ENCODE measurements at places on chromosomes 7 and 10. TPM values are rescaled to one million over a fixed set of nuclear protein-coding genes. Genes with fewer than 3 reads are reported as not detected.

- H3K27me3 ChIP-seq, result no peaks in the 10 kb centered on the region
- DNase-seq, result no peak
- H3K4me3 ChIP-seq, result no peak overlapping the region
- H3K36me3 ChIP-seq, result peaks cover 30% of the 10 kb centered on the region
- H3K4me1 ChIP-seq, result peaks cover 45% of the 10 kb centered on the region
Observed at GRCh38 chr7:24891311-24891735, 88.7 kb downstream of the OSBPL3 start.

GRCh38 chr7:158023157-158023556 lies 564.5 kb downstream of the PTPRN2 start:
- H3K4me1 ChIP-seq, result no peaks in the 10 kb centered on the region
- H3K27me3 ChIP-seq, result no peaks in the 10 kb centered on the region
- no peak overlapping the region for H3K4me3 ChIP-seq
- H3K36me3 ChIP-seq, result no peaks in the 10 kb centered on the region
- no peak overlapping the region for H3K27ac ChIP-seq

DNA sequence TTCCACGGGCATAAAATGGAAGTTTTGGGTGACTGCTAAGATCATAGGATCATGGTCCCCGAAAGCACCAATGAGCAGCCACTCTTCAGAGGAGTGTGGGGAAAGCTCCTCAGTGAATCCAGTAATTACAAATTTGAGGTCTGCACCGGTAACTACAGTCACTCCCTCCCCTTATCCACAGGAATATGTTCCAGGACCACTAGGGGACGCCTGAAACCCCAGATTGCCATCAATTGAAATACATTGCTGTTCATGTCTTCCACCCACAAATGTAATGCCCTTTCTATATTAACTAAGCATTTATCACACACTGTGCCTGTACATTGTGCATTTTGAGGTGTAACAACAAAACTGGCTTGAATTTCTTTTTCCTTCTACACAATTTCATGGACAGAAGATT lies 447.9 kb upstream of the PFKP start:
- peaks cover 2% of the 10 kb centered on the region for H3K27me3 ChIP-seq
- no peak overlapping the region for H3K4me3 ChIP-seq
- no peak overlapping the region for H3K27ac ChIP-seq
- peak; percentile 10 for DNase-seq
- H3K36me3 ChIP-seq, result no peaks in the 10 kb centered on the region

- H3K36me3 ChIP-seq, result no peaks in the 10 kb centered on the region
- H3K27me3 ChIP-seq, result peaks cover 9% of the 10 kb centered on the region
- no peak overlapping the region for H3K27ac ChIP-seq
- no peaks in the 10 kb centered on the region for H3K4me1 ChIP-seq
Observed at GRCh38 chr7:29167721-29168120, 21.4 kb upstream of the CPVL start.

Gene PLA2G12B
- total RNA-seq, result not detected

Gene TECTB
- not detected for total RNA-seq

Gene MYPN
- not detected for total RNA-seq

DNA sequence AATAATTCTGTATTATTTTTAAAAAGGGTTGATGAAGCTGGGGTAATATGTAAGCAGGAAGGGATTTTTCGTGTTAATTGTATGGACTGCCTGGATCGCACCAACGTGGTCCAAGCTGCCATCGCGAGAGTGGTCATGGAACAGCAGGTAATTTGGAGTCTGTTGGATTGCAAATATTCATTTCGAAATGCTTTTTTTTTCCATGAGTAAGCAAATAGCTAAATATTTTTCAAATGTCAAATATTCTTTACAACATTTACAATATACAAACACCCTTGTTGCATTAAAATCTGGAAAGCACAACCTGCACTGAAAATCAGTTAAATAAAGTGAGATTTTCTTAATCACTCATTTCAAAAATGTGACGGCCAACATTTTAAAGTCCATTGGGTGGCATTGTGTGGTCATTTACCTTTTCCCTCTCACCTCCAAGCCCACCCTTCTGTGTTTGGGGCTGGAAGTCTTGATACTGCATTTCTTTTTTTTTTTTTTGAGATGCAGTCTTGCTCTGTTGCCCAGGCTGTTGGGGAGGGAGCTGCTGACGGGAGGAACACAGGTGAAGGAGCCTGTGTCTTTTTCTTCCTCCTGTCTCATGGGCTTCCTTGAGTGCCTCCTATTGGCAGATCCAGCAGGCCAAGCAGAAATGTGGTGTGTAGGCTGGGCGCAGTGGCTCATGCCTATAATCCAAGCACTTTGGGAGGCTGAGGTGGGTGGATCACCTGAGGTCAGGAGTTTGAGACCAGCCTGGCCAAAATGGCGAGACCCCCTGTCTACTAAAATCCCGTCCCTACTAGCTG lies 66.1 kb downstream of the MCMBP start:
- no peak overlapping the region for H3K4me3 ChIP-seq
- peaks cover 6% of the 10 kb centered on the region for H3K4me1 ChIP-seq
- peaks cover 13% of the 10 kb centered on the region for H3K36me3 ChIP-seq
- DNase-seq, result no peak
- no peak overlapping the region for H3K27ac ChIP-seq

DNA sequence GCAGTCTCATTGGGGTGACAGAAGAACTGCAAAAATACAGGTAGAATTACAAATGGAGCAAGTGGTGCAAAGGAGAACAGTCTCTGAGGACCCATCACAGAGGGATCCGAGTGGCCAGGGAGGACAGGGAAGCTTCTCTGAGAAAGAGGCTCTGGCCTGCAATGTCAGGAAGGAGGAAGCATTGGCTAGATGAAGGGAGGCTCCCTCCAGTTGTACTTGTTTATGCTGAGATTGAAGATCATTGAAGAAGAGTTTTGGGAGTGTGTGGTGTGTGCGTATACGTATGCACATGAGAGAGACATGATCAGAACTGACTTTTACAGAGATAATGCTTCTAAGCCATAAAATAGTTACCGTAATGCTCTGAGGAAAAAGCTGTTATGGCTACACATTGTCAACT lies 274.7 kb upstream of the FZD8 start:
- H3K4me3 ChIP-seq, result no peak overlapping the region
- peaks cover 3% of the 10 kb centered on the region for H3K27me3 ChIP-seq
- DNase-seq, result no peak
- no peaks in the 10 kb centered on the region for H3K4me1 ChIP-seq
- no peaks in the 10 kb centered on the region for H3K36me3 ChIP-seq

DNA sequence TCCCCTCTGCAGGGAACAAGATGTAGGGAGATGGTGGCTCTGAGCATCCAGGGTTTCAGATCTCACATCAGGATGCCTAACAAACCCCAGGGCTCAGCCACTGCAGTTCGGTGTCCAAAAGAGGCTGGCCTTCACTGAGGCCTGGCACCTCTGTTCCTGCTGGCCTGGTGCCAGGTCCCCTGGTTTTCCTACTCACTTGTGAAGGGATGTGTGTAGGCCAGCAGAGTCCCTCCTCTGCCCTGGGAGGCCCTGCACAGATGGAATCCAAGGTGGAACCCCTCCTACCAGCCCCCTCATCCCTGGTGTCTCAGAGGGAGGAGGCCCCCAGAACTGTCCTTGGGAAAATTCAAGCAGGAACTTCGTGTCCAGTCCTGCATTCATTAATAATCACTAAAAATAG lies 260.6 kb downstream of the CCSER2 start:
- no peak overlapping the region for H3K27ac ChIP-seq
- H3K36me3 ChIP-seq, result no peaks in the 10 kb centered on the region
- DNase-seq, result no peak
- no peak overlapping the region for H3K4me3 ChIP-seq
- peaks cover 4% of the 10 kb centered on the region for H3K27me3 ChIP-seq

DNA sequence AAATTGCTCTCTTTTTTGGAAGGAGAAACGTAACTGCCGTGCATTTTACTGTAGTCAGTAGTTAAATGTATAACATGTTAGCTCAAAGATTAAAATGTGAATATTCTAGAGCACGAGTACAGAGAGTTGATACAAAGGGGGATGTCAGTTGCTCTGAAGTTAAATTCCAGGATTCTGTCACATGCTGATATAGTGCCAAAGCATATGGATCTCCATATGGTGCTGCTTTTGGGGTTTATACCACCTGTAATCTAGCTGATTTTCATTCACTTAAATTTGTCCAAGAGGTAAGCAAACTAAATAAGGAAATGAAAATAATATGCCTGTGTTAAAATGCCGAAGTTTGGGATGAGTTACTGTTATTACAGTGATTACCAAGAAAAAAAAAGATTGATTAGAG lies 298.6 kb downstream of the EXOC4 start:
- no peak for DNase-seq
- H3K36me3 ChIP-seq, result peaks cover 2% of the 10 kb centered on the region
- H3K4me1 ChIP-seq, result no peaks in the 10 kb centered on the region
- no peaks in the 10 kb centered on the region for H3K27me3 ChIP-seq
- H3K4me3 ChIP-seq, result no peak overlapping the region
- H3K27ac ChIP-seq, result no peak overlapping the region

All from activated CD8-positive, alpha-beta T cell treated with anti-CD3 and anti-CD28 coated beads for 36 hours (primary cell).